ENCODE measurements at places on chromosomes 5 and 9.

DNA sequence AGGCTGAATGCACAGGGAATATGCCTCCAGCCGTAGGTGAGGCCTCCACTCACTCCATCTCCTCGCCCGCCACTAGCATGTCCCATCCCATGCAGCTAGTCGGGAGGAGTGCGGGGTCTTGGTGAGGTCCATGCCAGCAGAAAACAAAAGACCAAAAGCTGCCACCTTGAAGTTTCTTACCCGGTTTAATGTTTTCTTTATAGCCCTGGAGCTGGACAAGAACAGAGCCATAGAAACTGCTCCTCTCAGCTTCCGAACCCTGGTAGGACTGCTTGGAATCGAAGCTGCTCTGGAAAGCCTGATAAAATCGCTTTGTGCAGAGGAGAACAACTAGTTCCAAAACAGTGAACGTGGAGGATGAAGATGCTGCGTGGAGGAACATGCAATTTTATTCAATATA lies 57.1 kb downstream of the IPPK start:
- DNase-seq = no peak

- DNase-seq = no peak
Observed at GRCh38 chr9:104279535-104280177, 185.5 kb downstream of the SMC2 start.

DNA sequence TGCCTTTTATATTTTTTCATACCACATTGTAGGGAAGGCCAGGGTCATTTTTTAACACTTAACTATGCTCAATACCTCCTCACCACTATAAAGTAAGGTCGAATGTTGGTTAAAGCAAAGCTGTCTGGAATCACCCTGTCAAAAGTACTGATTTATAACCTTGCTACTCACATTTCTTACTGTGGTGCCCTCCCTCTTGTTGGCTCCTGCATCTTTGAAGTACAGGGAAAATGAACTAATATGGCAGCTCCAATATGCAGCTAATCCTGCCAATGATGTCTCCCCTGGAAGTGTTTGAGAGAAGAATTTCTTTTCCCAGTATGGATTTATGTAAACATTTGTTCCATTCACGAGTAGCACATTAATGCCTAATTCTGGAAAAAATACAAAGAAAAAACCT lies 108.4 kb upstream of the RPS23 start:
- no peak for DNase-seq

DNA sequence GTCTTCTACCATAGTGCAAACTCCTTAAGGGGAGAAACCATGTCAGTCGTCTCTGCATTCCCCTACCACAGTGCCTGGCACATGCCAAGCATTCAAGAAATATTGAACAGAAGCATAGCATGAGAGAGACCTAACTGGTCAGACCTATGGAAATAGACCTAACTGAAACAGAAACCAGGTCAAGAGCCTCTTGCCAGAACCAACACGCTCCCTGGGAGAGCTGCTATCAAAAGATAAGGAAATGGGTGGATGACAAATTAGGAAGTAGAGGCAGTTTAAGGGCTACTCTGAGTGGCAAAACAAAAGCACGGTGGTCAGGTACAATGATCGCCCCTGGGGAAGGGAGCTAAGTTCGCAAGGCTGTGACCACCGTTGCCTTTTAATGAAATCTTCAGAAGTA lies 66.0 kb upstream of the SMIM15 start:
- no peak for DNase-seq

DNA sequence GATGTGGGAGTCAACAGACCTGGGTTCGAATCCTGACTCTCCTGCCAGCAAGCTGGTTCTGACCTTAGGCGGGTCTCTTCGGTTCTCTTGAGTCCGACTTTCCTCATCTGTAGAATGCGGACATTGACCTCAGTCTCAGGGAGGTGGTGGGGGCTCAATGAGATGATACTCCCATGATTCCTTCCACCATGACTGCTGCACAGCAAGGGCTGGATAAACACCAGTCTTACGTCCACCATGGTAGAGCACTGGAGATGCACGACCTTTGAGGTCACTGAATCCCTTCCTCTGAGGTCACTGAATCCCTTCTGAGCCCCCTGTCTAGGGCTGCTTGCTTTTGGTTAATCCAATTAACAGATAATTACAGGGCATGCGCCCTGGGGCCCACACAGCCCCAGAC lies 12.5 kb upstream of the SMIM23 start:
- no peak for DNase-seq

GRCh38 chr5:96209829-96210228 lies 223.2 kb downstream of the PCSK1 start:
- no peak for DNase-seq

- DNase-seq = no peak
Observed at GRCh38 chr9:97759581-97760288, 62.6 kb upstream of the XPA start.

GRCh38 chr5:1875843-1876659 lies 6.7 kb downstream of the IRX4 start:
- DNase-seq = no peak

DNA sequence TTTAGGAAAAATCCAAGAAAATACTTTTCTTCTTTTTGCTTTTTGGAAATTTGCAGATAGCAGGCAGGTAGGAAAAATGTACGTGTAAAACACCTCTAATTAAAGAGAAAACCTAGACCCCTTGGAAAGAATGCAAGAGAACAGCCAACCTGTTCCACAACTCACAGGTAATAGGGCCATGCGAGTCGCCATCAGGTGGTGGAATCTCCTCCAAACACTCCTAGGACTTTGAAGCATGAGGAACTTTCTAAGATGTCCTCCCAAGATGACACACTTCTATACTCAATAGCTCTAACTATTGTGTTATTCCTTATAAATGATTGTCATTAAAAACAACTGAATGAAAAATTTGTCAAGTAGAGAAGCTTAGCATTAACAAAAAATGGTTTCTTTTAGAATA lies 174.0 kb downstream of the TMC1 start:
- DNase-seq = no peak
